ENCODE measurements at places on chromosomes 11 and 22. TPM values are rescaled to one million over a fixed set of nuclear protein-coding genes. Genes with fewer than 3 reads are reported as not detected.

- DNase-seq = peak; percentile 91
Measured at GRCh38 chr22:37739035-37739434, 42.2 kb downstream of the TRIOBP start.

DNA sequence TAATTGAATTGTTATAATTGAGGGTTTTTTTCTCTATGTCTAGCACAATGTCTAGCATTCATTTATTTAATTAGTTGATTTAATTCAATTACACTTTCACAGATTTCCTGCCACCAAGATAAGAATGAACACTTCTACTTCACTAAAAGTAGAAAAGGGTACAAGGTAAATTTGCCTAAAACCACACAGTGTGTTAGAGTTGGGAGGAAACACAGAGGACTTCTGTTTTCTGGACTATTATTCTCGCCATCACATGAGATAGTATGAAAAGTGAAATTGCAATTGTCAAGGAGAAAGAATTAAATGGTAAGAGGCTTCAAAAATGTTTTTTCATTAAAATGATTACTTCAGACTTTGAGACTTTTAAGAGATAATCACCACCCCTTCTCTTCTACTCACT lies 109.5 kb downstream of the ETS1 start:
- no peak for DNase-seq

DNA sequence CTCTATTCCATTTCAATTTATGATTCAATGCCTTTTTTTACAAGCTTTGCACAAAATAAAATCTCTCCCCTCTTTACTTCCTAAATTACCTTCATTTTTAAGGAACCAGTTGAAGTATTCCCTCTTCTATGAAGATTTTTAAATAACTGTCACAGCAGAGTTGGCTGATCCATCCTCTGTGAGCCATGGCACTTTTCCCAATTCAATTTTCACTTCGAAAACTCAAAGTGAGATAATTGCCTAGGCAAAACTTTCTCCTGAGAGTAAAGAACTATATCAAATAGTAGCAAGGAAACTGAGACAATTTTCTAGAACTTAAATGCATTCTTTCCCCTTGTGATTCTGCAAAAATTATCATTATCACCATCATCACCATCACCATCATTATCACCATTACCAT lies 259.9 kb upstream of the ARHGAP20 start:
- no peak for DNase-seq

DNA sequence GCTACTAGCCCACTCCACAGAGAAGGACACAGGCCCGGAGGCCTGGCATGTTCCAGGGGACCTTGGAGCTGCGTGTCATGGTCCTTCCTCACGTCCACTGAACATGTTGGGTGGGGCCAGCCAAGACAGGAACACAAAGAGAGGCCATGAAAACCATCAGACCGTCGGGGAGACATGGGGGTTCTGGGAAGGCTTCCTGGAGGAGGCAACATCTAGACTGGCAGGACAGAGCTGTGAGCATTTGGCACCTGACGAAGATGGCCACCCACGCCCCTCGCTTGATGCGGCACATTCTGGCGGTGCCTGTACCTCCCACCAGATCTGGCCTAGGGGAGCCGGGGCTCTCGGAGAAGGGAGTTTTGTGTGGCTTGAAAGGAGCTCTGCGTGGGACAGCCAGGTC lies 24.7 kb upstream of the ARHGAP8 start:
- peak; percentile 16 for DNase-seq

DNA sequence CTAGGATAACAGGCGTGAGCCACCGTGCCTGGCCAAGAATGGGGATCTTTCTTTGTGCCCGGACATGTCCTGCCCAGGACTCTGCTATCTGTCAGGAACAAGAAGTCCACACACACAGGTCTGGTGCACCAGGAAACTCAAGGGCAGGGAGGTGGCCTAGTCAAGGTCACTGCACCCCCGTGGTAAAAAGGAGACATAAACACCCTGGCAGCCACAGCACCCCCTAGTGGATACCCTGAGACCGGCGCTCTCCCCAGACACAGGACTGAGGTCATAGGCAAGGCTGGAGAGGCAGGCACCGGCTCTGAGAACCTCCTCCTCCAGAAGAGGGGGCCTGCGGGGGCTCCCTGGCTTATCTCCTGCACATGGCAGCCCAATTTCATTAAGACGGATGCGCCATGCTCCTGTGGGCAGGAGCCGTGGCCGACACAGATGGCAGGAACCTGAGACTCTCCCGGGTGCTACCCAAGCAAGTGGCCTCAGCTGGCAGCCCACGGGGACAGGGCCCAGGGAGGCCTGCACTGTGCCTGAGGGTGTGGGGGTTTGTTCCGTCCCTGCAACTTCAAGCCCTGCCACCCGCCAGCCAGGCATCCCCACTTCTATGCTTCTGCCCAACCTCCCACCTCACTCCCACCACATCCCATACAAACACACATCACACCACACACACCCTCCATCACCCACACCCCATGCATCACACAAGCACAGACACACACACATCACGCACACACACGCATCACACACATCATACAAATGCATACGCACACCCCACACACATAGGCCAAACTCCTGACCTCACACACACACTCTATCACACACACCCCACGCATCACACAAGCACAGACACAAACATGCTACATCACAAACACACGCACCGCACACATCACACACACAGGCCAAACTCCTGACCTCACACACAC lies 19.6 kb downstream of the MACROD1 start:
- peak; percentile 66 for DNase-seq

OR5B21 gene
- total RNA-seq = not detected

DNA sequence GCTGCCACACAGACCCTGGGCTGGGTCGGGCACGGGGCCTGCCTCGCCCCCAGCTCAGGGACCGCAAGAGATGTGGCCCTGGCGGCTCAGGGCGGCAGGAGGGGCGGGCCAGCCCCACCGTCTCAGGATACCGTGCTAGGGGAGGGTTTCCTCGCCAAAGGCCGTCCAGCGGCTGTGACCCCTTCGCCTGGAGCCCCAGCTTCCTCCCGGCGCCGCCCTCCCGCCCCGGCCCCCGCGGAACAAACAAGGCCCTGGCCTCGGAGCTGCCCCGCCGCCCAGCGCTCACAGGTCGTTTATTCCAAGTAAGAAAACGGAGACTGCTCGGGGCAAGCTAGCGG lies 543 bp upstream of the AP2A2 start:
- DNase-seq = peak; percentile 36

- no peak for DNase-seq
Measured at GRCh38 chr11:58629857-58630256, 7.4 kb downstream of the CNTF start.

- no peak for DNase-seq
Measured at GRCh38 chr22:50461979-50462540, 12.8 kb downstream of the SBF1 start.
